ENCODE measurements at places on chromosomes 13 and 19.

DNA sequence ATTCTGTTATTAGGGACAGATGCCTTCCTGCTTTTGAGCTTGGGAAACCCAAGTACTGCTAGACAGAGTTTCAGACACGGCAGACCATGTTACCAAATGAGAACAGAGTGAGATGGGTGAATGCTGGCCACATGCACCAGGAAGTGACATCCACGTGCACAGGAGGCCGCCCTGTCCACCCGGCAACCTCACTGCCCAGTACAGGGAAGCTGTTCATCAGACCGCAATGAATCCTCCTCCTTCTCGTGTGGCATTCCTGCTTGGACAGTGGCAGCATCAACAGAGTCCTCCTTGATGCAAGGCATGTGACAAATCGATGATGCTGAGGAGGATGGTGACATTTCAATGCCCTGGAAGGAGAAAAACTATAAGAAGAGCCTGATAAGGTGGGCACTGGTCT, 191.0 kb upstream of the SOX1 start:
- no peak for DNase-seq

- DNase-seq = no peak
Observed at GRCh38 chr13:27421101-27421871, 3.1 kb upstream of the GTF3A start.

- DNase-seq = no peak
Observed at GRCh38 chr19:3225169-3225485, 666 bp downstream of the CELF5 start.

DNA sequence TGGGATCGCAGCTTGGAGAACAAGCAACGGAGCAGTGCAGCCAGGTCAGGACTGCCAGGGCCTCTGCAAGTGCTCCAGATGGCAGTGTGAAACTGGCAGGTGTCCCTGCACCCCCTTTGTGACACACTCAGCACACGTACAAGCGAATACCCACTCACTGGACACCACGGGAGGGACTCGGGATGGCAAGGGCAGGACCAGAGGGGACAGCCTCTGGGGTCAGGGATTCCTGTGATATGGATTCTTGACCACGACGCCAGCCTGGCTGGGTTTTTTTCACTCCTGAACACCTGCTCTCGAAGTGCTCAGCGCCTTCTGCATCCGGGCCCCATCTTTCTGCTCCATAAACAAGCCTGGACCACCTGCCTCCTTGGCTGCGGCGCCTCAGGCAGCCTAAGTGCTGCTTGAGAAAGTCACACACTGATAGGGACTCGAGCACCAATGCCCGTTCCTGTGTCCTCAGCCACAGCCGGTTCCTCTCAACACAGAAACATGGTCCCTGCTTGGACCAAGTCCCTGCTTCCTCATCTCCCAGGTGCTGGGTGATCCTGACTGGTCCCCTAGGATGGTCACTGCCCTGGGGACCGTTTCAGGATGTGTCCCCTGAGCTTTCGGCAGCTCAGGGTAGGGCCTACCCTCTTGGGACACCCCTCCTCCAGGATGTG, 22.0 kb downstream of the ELAVL1 start:
- DNase-seq = no peak

DNA sequence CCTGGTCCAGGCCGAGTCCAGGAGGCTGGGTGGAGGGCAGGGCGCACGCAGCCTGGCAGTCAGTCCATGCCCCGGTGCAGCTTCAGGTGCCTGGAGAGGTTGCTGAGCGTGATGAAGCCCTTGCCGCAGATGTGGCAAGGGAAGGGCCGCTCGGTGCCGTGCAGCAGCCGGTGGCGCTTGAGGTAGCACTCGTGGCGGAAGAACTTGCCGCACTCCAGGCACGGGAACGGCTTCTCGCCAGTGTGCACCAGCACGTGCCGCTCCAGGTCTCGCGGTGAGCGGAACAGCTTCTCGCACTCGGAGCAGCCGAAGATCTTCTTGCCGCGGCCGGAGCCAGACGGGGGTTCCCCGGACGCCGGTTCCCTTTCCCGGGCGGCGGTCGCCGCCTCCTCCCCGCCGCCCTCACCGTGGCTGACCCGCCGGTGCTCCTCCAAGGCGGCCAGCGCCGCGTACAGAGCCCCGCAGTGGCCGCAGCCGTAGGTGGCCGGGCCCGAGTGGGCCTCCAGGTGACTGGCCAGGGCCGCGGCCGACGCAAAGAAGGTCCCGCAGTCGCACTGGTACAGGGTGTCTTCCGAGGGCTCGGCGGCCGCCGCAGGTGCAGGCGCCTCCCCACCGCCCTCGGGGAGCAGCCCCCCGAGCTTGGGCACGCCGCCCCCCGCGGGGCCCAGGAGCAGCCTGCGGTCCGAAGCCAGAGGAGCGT, 6.8 kb downstream of the FIZ1 start:
- DNase-seq = no peak

GRCh38 chr13:25281193-25281934, 5.9 kb downstream of the MTMR6 start:
- no peak for DNase-seq

DNA sequence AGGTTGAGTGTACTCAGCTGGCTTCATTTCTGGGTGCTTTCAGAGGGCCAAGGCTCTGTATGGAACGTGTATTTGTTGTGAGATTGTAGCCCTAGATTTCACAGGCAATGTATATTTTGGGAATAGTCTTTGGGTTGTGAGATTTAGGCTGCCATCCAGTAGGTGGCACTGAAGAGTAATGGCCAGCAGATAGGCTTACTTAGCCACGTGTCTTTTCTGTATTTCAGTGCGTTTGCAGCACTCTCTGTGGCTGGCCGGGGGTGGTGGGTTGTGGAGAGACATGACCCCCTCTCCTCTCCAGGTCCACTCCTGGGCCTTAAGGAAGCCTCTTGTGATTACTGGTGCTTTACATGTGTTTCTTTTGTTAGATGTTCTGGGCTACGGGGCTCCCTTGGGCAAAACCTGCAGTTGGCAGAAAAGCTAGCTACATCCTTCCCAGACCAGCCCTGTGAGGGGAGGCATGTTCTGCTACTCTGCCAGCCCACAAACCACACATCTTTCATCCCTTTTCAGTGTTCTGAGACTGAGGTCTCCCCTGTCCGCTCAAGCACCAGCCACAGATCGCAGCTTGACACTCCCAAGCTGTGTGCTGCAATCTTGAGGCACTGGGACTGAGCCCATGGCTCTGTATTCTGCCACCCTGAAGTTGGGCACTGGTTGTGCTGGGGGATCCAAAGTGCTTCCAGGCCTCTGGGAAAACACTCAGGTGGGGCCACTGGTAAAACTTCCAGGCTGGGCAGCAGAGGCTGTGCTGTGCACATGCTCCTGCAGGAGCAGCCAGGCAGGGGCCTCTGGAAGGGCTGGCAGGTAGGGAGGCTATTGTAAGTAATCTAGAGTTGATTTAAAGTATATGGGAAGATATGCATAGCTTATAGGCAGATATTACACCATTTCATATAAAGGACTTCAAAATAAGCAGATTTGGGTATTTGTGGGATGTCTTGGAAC, 1096.8 kb upstream of the PCDH20 start:
- DNase-seq = no peak

GRCh38 chr19:4445963-4446703, 11.5 kb downstream of the UBXN6 start:
- no peak for DNase-seq

- DNase-seq = no peak
Observed at GRCh38 chr19:57537953-57538547, 10.9 kb downstream of the ZNF549 start.

DNA sequence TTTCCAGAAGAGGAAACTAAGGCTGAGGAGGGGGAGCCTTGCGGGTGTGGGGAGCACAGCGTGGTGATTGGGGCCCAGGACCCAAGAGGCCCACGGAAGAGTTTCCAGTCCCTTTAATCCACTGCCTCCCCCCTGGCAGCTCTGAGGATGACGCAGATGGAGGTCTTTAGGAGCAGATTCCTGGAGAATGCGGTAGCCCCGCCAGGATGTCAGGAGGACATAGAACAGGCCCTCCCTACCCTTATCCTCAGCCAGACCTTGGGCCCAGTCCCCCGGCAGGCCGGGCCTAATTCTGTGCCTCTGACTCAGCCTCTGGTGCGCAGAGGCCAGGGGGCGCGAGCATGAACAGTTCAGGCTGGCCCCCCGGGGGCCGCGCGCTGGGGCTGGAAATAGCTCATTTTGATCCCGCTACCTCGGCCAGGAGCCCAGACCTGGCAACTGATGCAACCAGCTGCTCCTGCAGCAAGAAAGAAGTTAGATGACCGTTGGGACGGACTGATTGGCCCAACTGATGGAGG, 461 bp upstream of the HSPB6 start:
- peak; percentile 79 for DNase-seq

DNA sequence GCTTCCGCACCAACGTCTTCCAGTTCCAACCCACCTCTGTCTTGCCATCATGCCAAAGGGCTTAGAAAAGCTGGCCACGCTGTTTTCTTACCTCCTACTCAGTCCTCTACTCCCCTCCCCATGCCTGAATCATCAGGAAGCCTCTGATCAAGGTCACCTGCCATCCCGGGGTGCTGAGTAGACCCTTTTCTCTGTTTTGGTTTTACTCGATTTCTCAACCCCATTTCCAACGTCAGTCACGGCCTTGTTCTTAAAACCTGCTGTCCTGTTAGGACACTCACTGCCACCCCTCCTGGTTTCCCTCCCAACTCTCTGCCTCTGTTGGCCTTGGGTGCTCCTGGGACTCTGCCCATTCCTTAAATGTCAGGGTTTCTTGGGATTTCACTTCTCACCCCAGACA, 350.1 kb downstream of the FOXO1 start:
- DNase-seq = no peak

- DNase-seq = no peak
Observed at GRCh38 chr13:89066868-89067466, 1395.8 kb downstream of the SLITRK5 start.

Data from T1000 (cell line).